ENCODE measurements at places on chromosomes 3 and 15.

GRCh38 chr3:8524249-8524648, 22.6 kb downstream of the LMCD1 start:
- no peak for DNase-seq

- no peak for DNase-seq
These were observed 19.8 kb upstream of the TM4SF4 start for GRCh38 chr3:149454746-149455145.

GRCh38 chr3:163785693-163786092, 1292.6 kb downstream of the SI start:
- no peak for DNase-seq

GRCh38 chr3:9700536-9700935, 3.1 kb upstream of the CPNE9 start:
- DNase-seq: no peak

GRCh38 chr15:70025413-70026296, 72.1 kb downstream of the TLE3 start:
- DNase-seq: no peak

DNA sequence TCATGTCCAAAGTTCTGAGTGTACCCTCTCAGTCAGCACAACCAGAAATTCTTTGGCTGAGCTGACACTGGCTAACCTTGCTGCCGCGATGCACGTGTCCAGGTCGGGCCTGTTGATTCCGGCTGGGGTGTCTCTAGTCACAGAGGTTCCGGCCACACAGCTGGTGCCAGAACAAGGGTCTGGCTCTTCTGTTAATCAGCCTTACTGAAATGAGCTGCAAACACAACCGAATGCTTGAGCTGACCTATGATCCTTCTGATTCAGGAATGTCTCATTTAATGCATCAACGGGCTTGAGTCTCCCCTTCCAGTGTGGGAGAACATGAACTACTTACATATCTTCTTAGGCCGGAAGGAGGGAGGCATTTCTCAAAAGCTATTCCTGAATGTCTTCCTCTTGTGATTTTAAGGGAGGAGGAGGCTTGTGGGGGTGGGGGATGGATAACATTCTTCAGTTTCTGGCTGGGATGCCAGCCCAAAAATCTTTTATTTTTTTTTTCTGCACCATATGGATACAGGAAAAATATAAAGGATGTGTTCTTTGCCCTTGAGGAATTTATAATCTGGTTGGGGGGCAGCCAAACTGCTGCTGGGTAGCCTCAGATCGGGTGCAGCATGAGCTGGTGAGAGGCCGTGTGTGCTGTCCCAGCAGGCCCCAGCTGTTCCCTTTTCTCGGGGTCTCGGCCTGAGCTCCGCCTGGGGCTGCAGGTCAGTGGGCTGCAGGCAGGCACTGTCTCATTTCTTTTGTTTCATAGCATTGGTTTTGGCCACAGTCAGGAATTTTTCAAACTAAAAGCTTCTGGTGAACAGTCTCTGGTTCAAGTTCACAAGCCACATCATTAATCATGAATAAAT, 319.1 kb upstream of the TBL1XR1 start:
- no peak for DNase-seq

DNA sequence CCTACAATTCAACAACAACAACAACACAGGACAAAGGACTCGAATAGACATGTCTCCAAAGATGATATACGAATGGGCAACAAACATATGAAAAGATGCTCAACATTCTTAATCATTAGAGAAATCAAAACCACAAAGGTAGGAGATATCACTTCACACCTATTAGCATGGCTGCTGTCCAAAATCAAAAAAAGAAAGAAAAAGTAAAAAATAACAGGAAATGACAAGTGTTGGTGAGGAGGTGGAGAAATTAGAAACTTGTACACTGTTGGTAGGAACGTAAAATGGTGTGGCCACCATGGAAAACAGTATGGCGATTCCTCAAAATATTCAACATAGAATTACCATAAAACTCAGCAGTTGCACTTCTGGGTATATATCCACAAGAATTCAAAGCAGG, 312.3 kb upstream of the STT3B start:
- no peak for DNase-seq

DNA sequence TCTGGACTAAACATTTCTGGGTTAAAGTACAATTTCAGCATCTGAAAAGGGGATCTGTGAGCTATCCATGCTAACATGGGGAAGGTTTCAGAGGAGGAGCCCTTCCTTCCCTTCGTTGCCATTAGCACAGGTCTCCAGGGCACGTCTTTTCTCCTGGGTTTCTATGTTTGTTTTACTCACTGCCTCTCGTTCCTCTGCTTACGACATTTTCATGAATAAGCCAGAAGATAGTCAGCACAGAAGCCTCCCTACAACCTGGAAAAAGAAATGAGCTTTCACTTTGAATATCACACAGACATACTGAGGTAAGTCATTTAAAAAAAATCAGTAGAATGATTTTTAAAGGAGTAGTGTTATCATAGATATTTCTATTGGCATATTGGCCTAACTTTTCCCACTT, 117.2 kb upstream of the KCNMB2 start:
- DNase-seq: no peak

GRCh38 chr3:172447611-172448579, at the start of gene GHSR:
Gene GHSR (minus strand): TSS chr3:172448456. CDS start chr3:172448413, 43 bp downstream.
- DNase-seq: peak; percentile 25

GRCh38 chr15:76345583-76345879, 9.0 kb downstream of the ISL2 start:
- no peak for DNase-seq

GRCh38 chr3:146033950-146034349, 127.0 kb downstream of the PLOD2 start:
- no peak for DNase-seq

DNA sequence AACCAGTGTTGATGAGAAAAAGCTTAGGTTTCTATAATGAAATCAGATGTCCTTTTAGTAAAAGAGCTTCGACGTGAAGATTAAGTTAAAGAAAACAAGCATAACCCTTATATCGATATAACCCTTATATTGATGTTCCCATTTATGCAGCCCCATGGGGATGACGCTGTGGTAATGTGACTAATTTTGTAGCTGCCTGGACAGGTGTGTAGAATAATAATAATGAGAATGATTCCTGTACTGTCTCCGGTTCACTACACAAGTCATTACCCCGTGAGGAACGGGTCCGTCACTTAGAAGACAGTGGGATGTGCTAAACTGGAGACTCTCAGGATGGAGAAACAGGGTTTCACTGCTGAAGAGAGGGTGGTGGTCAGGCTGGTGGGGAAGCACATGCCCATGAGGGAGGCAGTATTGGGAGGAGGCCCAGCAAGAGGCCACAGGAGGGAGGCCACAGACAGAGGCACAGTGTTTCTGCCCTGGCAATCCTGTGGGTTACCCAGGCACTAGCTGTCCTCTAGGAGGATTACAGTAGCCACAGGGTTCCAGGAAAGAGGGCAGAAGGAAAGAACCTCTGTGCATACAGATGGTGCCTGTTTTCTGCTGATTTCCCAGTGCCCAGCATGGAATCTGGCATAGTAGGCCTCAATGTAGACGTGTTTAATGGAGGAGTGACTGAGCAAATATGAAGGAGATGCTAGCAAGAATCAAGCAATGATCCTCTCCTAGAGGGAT, 191.1 kb upstream of the TSC22D2 start:
- DNase-seq: no peak

DNA sequence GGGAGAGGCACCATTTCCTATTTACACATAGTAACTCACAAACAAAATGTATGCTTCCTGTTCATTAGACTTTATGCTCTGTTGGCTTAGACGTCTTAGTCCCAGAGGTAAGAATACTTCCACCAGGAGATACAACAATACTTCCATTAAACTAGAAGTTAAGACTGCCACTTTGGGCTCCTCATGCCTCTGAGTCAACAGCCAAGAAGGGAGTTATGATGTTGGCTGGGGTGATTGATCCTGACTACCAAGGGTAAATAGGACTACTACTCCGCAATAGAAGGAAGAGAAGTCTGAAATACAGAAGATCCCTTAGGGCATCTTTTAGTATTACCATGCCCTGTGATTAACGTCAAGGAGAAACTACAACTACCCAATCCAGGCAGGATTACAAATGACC, 43.5 kb upstream of the ABI3BP start:
- no peak for DNase-seq

GRCh38 chr15:73985101-73985873, 6.8 kb downstream of the STOML1 start:
- no peak for DNase-seq

DNA sequence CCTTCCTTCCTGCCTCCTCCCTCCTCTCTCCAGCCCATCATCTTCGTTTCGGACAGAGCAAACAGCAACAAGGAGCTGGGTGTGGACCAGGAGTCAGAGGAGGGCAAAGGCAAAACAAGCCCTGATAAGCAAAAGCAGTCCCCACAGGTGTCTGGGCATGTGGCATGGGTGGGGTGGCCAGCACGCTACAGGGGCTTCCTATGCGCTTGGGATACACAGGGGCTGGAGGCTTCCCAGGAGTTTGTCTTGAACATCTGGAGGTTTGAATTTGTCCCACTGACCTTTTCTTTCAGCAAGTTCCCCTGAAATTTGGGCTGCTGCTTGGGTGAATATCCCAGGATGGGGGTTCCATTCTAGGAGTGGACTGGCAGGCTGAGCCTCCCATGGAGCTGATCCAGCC, 48.9 kb downstream of the CAPN3 start:
- no peak for DNase-seq

DNA sequence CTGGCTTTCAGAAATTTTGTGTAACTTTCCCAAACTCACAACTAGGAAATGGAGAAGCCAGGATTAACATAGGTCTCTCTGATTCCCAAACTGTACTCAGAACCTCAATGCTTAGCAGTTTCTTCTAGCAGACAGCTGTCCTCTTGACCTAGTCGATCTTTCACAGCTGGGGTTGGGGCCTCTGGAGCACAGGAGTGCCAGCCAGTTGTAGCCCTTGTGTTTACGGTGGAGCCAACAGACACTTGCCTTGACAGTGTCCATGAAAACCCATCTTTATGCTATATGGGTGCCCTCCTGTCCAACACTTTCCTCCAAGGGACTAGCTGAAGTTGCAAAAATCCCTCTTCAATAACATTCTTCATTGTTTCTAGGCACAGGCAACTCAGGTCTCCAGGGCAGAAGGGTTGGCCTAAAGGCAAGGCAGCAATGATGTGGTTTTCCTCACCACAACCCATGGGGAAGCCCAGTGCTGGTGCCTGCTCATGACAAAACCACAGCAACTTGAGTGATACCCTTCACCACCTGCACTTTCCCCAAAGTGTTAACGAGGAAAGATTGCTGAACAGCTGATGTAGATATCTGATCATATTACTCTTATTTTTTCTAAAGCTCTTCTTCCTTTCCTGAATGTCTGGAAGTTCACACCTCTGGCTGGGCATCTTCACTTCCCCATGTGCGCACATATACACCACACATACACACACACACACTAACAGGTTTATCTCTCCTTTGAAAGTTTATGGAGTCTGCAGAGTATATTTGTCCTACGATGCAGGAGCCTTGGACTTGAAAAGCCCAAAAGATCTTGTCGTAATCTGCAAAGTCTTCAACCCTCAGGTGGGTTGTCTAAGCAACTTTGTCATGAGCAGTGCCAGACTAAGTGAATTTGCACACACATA, 11.0 kb upstream of the KNG1 start:
- no peak for DNase-seq

DNA sequence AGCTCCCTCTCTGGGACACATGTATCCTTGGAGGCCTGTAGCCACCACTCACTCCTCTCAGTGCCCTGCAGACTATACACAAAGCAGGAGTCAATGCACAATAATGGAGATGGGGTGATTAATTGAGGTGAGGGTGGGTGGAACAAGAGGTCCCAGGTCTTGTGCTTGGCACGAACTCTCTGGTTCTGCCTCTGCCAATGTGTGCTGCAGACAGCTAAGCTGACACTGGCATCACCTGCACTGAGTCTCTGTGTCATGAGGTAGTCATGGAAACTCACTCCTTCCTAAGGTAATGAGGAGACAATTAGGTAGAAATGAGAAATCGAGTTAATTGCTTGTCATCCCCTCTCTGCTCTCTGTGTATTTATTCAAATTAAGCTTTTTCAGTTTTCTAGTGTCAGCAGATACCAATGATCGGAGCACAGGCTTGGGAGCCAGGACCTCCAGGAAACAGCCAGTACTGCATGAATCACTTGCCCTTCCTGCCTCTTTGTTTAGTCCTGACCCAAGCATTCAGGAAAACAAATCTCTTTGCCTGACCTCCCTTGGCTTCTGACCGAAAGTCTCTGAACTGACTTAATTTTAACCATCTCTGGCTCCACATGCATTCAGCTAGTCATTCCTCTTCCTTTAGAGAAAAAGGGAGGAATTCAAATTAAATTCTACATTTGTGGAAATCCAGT, 56.7 kb downstream of the DRD3 start:
- DNase-seq: no peak

- DNase-seq: no peak
These were observed 325.4 kb downstream of the FOXP1 start for GRCh38 chr3:71258116-71258515.

GRCh38 chr3:183094711-183095110, 4.6 kb downstream of the MCCC1 start:
- no peak for DNase-seq

DNA sequence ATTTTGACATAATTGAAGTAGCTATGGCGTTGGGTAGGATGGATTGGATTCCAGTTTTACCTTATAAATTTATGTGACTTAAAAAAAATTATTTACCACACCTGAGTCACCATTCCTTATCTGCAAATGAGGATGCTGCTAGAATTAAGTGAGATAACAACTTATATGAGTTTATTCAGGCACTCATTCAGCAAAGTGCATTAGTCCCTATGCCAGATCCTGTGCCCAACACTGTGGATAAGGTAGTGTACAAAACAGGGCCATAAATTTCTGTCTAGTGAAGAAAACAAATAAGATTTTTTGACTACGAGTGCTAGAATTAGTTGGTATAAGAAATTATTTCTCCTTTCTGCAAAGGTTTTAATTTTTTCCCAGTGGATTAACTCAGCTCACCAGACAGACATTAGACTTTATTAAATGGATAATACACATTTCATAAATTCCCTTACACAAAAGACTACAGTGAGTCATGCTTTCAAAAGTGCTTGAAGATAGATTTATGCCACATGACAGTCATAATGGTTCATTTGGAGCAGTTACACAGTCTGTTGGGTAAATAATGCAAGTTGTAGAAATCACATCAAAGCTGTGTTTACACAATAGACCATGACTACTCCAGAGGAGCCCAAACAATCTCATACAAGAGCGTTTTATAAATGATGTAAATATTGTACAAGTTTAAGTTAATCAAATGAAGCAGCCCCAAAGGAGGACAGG, 129.9 kb upstream of the TGFBR2 start:
- DNase-seq: peak; percentile 21

DNA sequence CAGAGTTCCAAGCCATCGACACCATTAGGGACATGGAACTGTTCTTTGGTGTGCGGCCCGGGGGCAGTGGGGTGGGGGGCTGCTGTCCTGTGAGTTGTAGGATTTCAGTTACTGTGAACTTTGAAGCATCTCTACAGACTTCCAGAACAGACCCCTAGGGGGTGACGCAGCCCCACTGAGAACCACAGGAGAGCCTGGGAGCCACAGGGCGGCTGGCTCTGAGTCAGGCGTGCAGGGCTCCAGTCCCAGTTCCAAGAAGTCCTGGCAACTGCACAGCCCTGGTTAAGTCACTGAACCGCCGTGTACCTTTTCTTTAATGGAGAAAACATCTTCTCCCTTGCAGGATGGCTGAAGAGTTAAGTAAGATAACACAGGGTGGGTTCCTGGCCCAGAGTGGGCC, 23.5 kb upstream of the LRTM1 start:
- DNase-seq: no peak

- DNase-seq: no peak
These were observed 844 bp downstream of the NR2F2 start for GRCh38 chr15:96331144-96331944.

Data from T-helper 1 cell (primary cell).